GM12865 (cell line): ENCODE measurements at places on chromosomes 6 and 20.

DNA sequence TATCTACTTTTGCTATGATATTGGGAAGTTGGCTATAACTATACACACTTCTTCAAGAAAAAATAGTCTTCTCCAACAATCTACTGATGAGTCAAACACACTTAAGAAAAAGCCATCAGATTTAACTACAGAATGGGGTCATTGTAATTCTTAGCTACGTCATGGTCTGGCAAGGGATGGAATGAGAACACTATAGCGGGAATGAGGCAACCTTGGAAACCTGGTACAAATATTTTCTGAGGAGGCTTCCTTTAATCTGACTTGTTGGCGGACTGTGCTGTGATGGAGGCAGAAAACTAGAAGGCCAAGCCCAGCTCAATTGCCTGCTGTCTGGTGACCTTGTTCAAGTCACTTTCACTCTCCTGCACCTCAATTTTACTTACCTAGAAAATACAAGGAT is 586.8 kb upstream of the JAG1 start:
- no peak for DNase-seq

GRCh38 chr20:55205665-55206064 is 730.3 kb downstream of the DOK5 start:
- DNase-seq = no peak

DNA sequence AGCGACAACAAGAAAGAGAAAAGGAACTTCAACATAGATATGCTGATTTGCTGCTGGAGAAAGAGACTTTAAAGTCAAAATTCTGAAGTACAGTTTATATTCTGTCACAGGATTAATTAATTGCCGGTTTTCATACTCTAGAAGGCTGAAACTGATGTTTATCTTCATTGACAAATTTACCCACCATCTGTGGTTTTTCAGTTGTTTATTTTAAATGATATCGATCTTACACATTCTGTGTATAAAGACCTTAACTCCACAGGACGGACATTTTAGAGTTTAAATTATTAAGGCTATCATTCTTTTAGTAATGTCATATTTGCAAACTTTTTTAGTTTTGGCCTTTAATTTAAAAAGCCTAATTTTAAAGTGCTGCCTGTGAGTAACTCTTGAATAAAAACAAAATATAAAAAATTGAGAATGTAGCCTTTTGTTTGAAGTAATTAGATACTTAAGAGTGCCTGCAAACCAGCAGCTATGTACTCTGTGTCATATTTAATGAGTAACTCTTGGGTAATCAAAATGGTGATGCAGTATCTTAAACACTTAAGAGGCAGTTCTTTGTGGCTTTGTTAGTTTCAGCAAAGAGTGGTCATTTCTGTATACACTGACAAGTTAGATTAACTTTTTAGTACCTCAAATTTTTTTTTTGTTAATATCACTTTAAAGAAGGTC is 59.3 kb downstream of the CDC5L start:
- DNase-seq = no peak

- peak; percentile 68 for DNase-seq
Observed at GRCh38 chr20:43914311-43915210, at the start of gene TOX2. Gene TOX2 (plus strand): TSS chr20:43914852. CDS start chr20:43914892, 40 bp downstream.

DNA sequence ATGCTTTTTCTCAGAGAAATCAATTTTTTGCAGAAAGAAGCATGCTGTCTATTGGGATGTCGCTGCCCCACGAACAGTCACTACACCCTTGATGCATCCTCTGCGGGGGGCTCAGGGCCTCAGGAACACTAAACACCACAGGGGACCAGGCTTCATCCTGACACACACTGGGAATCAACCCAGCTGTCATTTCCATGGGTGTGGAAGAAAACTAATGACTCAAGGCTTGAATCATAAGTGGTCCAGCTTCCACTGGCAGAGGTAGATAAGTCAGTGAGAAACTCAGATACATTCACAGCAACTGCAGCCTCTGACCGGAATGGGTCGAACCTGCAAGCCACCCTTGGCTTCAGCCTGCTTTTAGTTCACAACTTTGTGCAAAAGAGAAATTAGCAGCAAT is 81.3 kb upstream of the SPTLC3 start:
- no peak for DNase-seq

- no peak for DNase-seq
Observed at GRCh38 chr20:4021906-4022305, 6.5 kb upstream of the RNF24 start.

GRCh38 chr20:4371623-4372251 is 350.0 kb upstream of the PRND start:
- no peak for DNase-seq

DNA sequence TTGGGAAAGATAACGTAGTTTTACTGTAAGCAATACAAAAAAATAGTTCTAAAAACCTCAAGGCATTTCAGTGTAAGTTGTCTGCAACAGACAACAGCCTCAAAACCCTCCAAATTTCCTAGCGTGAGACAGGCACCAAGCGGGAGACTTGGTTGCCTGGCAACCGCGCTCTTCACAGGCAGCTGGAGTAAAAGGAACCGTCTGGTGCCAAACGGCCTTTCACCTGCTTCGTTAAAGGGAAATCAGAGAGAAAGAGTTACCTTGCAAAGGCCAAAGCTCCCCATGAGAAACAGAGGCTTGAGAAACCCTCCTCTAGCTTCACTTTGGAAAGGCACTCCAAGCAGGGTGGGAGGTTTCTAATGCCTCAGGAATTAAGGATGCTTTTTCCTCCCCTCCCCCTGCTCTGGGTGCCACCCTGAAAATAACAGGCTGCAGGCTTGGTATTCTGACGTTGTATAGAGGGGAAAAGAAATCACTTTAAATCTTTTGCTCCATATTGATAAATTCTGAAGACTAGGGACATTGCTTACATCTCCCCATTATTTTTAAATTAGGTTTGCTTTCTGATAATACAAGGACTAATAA is 129.7 kb upstream of the UFL1 start:
- DNase-seq = peak; percentile 34

- DNase-seq = no peak
Observed at GRCh38 chr6:38146734-38147027, 327.2 kb downstream of the ZFAND3 start.

DNA sequence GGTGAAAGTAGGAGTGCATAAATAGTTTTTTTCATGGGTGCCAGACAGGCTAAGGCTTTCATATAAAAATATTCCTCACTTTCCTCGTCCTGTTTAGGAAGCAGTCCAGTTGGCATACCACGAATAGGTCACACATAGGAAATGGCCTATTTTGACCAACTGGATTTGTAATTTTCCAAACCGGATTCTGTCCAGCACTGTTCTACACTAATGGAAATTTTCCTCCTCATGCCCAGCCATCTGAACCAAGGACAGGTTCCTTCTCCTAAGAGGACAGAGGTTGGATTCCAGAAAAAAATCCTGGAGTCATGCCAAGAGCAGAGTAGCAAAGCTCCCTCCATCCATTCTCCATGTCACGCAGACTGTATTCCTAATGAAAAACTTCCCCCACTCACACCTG is 43.1 kb downstream of the PANK2 start:
- DNase-seq = no peak

GRCh38 chr20:41892031-41892430 is 273.9 kb upstream of the CHD6 start:
- no peak for DNase-seq

DNA sequence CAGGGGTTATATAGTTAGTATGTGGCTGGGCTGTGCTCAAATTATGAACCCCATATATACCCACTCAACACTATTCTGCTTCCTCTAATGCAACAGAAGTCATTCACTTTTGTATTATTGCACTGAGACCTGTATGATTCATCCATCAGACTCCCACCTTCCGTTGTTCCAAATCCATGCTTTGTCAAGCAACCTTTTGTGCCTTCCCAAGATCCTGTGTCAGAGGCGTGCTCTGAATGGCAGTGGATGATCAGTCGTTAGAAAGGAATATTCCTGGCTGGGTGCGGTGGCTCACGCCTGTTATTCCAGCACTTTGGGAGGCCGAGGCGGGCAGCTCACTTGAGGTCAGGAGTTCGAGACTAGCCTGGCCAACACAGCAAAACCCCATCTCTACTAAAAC is 103.2 kb downstream of the SH3BGRL2 start:
- DNase-seq = no peak

DNA sequence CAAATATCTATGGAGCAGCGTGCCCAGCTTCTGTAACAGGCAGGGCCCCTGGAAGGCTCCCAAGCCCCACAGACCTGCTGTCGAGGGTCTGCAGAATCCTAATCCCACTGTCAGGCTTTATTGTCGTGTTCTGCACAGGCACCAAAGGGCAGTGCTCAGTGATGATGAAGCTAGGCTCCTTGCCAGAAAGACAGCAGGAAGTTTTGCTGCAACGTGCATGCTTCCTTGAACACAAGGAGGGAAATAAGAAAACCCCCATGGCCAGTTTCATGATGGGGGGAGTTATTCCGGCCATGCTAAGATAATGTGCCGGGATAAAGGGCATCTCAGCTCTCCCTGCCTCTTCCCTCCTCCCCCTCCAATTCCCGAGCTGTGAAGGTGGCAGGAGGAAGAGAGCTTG is 109.4 kb upstream of the KCNG1 start:
- DNase-seq = no peak

DNA sequence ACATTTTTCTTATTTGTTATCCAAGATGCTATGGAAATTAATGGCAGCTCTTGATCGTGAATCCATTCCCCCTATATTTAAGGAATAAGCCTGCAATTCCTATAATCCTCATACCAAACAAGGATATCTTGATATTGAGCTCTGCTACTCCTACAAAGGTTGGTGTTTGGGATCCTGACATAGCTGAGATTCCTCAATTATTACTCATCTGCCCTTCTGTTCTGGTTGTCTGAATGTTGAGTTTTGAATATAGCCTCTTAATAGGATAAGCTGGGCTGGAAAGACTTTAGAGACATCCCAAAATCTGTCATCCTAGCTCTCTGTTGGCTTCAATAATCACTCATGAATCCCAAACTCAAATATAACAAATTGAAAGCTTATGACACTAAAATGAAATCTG is 49.9 kb downstream of the CLIC5 start:
- no peak for DNase-seq

DNA sequence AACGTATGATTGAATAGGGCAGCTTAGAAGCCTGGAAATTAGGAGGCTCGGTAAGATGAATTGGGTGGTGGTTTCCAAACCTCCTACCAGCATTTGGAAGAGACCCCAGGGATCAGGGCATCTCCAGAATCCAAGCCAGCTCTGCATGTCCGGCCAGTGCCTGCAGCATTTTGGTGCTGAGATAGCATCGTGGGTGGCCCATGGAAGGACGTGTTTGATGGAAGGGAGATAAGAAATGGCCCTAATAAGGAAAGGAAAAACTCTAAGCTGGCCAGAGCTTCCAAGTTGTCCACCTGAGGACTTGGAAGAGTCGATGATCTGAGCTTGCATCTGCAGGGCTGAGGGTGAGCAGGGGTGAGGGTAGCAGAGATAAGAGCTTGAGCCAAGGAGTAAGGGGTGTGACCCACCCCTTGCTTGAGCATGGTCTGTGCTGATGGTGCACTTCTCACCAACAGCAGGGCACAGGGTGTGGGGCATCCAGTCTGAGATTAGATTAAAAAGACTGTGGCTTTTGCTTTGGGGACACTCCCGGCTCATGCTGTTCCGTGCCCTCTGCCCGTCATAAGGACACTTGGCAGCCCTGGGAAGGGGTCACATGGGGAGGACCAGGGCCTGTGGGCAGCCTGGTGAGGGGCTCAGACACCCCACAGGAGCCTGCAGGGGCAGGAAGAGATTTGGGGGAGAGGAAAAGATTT is 213.2 kb downstream of the ERMARD start:
- no peak for DNase-seq

- no peak for DNase-seq
Observed at GRCh38 chr6:123655521-123656306, 19.0 kb upstream of the TRDN start.

DNA sequence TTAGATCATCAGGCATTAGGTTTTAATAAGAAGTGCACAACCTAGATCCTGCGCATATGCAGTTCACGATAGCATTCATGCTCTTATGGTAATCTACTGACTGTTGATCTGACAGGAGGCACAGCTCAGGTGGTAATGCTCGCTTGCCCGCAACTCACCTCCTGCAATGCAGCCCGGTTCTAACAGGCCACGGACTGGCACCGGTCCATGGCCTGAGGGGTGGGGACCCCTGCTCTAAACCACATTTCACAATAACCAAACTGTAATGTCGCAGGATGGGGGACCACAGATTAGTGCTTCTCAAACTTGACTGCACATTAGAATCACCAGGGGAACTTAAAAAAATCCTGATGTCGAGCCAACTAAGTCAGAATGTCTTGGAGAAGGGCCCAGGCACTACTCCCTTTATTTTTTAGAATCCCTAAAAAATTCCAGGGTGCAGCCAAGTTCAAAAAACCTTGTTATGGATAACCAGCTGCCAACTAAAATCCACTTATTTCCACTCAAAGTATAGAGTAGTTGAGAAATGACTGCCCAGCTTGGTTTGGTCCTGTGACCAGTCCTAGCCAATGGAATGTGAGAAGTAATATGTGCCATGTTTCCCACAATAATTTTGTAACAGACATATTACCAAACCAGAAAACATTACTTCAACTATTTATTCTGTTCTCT is 3.1 kb downstream of the SHPRH start:
- DNase-seq = no peak

- DNase-seq = no peak
Observed at GRCh38 chr20:57539889-57540288, 14.9 kb upstream of the CTCFL start.

DNA sequence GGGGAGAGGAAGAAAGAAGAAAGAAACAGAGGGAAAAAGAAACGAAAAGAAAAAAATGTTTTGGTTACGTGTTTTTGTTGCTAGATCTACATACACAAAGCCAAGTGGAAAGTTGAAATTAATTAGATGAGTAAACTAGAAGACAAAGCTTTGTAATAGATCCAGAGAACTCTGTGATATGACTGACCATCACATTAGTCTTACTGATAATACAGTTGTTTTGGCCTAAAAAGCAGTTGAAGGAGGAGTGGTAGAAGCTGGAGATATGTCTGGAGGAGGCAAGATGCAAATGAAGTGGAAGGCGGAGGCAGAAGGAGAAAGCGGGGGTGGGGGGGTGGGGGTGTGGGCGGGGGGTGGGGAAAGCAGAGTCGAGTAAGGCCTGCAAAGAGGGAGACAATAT is 500.1 kb upstream of the ID4 start:
- DNase-seq = no peak

- DNase-seq = no peak
Observed at GRCh38 chr20:32302507-32302872, 25.0 kb downstream of the KIF3B start.

- no peak for DNase-seq
Observed at GRCh38 chr20:17860301-17861197, 108.0 kb downstream of the SNX5 start.

DNA sequence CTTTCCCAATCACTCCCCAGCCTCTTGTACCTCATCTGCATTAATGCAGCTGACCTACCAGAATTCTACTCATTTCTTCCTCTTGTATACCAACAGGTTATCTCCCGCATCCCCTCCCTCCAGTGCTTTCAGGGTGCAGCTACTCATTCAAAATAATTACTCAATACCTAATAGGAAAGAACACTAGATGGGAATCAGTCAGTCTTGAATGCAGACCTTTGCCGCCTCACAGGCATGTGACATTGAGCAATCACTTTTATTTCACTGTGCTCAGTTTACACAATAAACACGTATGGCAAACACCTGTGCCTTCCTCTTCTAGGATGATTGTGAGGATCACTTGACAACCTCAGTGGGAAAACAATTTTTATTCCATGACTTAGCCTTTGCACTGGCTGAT is 13.3 kb downstream of the ZSCAN31 start:
- DNase-seq = no peak
